ENCODE measurements at places on chromosomes 5 and 9.
A peak's percentile ranks its signal among the peaks of the same experiment; 100 is the strongest.

- no peak for DNase-seq
Observed at GRCh38 chr5:97074859-97075489, 67.4 kb downstream of the LIX1 start.

GRCh38 chr9:15746905-15747304 lies 194.1 kb downstream of the CCDC171 start:
- no peak for DNase-seq

GRCh38 chr5:134555223-134555889 lies 29.9 kb downstream of the JADE2 start:
- no peak for DNase-seq

DNA sequence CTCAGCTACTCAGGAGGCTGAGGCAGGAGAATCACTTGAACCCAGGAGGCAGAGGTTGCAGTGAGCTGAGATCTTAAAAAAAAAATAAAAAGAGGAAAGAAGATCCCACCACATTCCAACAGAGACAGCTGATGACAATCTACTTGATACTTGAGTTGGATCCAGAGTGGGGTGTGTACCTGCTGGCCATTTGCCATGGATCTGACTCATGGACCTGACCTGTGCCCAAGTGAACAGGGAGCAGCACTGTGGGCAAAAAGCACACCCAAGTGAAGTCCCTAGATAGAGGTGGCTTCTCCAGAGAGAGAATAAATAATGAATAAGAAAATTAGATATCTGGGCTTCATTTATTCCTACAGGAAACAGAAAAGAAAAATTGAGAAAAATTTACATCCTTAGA lies 81.2 kb upstream of the MIER3 start:
- DNase-seq = no peak

DNA sequence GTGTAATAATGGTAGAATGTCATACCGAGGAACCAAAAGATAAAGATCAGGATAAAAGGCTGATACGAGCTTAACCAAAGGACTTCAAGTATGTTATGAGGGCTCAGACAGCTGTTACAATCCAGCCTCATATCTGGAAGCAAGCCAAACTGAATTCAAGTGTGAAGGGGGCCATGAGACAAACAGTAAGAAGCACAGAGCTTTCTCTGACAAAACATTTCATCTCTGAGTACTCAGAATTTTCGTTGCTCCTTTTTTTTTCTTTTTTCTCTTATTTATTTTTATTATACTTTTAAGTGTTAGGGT lies 52.9 kb upstream of the CD180 start:
- DNase-seq = no peak

DNA sequence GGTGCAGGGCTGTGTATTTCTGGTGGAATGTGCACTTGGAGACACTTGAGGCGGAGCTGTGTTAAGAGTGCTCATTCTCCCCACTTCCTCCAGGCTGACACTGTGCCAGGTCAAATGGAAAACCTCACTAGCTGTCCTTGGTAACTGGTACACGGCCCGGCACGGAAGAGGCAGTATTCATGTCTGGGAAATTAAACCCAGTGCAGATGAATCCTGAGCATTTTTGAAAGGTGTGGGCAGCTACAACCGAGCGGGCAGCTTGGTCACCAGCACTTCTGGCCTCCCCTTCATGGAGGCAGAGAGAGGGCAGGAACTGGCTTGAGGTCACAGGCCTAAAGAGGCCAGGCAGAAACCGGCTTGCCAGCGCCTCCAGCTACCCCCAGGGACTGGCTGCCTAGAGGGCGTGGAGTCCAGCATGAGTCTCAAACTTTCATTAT lies 1.6 kb downstream of the CLPTM1L start:
- no peak for DNase-seq

- DNase-seq = no peak
Observed at GRCh38 chr9:73916016-73916673, 581.0 kb upstream of the RORB start.

DNA sequence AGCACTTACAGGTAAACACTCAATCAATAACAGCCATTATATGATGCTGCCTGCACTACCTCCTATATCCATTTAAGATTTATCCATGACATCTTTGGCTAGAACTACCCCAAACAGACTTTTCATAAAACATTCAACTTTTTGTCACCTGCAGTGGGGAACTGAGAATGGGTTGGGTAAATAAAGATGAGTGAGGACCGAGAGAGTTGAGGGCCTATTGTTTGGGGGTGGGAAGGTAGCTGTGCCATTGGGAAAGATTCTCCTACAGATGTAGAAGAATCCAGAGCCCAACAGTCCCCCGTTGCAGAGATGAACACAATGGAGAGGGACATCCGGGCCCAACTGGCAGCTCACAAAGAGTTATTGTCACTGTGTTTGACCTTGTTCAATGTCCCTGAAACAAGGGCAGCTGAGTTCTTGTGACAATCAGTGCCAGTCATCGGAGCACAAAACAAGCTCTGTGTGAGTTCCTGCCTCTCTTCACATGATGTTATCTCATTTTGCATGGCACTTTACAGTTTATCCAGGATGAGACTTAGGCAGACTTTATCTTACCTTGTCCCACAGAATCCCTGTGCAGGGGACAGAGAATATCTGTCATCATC lies 11.5 kb upstream of the SLC31A2 start:
- DNase-seq = no peak

GRCh38 chr5:134547999-134548658 lies 22.7 kb downstream of the JADE2 start:
- DNase-seq = no peak

GRCh38 chr9:127833555-127833954 lies 20.9 kb downstream of the ENG start:
- no peak for DNase-seq

GRCh38 chr5:60141119-60141518 lies 247.6 kb upstream of the PDE4D start:
- no peak for DNase-seq

GRCh38 chr5:172984244-172984953 lies 828 bp downstream of the ATP6V0E1 start:
- peak; percentile 31 for DNase-seq

DNA sequence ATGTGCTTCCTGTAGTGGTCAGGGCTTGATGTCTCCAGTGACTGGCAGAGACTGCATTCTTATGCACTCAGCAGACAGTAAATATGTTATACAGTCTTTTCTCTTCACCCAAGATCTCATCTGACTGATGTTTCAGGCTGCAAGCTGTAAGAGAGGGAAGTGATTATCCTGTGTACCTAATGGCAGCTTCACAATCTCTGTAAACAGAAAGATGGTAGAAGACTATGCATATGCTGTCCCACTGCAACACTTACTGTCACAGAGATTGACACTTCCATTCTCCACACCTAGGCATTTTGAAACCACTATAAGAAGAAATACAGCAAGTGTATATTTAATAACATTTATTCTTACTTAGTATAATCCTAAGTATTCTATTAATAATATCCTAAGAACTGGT lies 97.6 kb upstream of the ANXA1 start:
- no peak for DNase-seq

DNA sequence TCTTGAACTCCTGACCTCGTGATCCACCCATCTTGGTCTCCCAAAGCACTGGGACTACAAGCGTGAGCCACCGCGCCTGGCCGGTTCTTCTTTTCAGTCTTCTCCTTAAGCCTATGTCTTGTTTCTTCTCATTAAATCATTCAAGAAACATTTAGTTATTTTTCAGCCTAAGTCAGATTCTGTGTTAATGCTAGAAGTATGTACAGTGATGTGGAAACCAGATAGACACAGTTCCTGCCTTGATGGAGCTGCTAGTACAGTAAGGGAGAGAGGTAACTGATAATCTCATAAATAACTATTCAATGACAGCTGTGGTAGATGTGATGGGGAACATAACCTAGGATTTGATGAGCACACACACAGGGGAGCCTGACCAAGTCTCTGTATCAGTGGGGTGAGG lies 46.3 kb upstream of the NR3C1 start:
- DNase-seq = no peak

DNA sequence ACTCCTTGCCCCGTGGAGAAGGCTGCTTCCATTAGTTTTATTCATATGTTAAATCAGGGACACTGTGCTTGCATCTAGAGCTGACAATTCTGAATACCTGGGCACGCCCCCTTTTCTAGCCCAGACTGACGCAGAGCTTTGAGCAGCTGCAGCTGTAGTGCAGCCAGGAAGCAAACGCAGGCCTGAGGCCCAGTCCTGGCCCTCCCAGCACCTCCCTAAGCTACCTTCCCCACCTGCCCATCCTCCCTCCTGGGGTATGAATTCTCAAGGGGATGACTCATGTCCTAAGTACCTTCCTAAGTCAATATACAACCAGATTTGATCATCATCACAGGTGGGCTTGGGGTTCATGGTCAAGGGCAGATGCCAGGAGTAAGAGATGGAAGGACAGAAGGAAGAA lies 3.5 kb downstream of the PHF19 start:
- no peak for DNase-seq

- DNase-seq = no peak
Observed at GRCh38 chr5:132853790-132854189, 12.5 kb downstream of the GDF9 start.

GRCh38 chr9:78009186-78009585 lies 22.4 kb downstream of the GNAQ start:
- no peak for DNase-seq

DNA sequence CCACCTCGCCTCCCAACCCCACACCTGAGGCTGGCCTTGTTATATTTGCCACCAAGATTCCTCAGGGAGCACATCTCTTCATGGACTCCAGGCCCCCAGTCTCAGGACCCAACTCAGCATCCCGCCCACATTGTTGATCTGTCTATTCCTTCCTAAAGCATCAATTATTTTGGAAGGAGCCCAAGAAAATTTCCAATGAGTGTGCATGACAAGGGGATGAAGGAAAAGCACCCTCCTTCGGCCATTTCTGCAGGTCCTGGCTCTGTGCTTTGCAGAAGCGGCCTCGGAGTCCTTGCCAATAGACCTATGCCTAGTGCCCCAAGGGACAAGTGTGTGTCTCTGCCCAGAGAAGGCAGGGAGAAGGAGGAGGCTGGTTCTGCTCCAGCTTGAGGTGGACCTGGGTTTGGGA lies 273.2 kb downstream of the GADD45G start:
- DNase-seq = no peak

- DNase-seq = no peak
Observed at GRCh38 chr5:14741131-14741530, 76.6 kb downstream of the OTULIN start.

DNA sequence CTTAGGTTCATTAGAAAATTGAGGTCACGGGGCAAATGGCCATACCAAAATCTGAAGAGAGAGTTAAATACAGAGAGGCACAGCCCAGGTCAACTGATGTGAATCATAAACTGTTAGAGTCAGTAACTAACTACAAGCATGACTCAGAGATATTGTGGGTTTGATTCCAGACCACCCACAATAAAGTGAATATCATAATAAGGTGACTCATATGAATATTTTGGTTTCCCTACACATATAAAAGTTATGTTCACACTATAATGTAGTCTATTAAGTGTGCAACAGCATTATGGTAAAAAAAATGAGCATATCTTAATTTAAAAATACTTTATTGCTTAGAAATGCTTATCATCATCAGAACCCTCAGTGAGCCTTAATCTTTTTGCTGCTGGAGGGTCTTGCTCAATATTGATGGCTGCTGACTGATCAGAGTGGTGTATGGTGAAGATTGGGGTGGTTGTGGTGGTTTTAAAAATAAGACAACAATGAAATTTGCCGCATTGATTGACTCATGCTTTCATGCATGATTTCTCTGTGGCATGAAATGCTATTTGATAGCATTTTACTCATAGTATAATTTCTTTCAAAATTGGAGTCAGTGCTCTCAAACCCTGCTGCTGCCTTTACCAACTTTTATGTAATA lies 53.1 kb upstream of the EDIL3 start:
- DNase-seq = peak; percentile 64

GRCh38 chr9:134139081-134139480 lies 3.2 kb downstream of the WDR5 start:
- no peak for DNase-seq

- no peak for DNase-seq
Observed at GRCh38 chr5:98217138-98217537, 556.3 kb upstream of the RGMB start.
